ENCODE measurements at places on chromosomes 3 and 15.

DNA sequence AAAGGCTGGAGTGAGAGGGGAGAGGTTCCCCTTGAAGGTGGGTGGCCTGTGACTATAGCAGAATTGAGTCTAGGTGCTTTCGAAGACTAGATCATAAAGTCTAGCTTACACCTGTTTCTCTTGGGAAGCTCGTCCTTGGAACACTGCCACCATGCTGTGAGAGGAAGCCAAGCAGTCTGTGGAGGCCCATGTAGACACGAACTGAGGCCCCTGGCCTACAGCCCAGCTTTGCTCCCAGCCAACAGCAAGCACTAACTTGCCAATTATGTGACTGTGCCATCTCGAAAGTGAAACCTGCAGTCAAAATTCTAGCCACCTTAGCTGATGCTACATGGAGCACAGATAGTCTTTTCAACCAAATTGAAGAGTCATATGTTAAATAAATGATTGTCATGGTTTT is 190.5 kb upstream of the NECTIN3 start:
- no peak overlapping the region for H3K27ac ChIP-seq
- no peaks in the 10 kb centered on the region for H3K4me1 ChIP-seq
- H3K4me3 ChIP-seq: no peak overlapping the region
- H3K36me3 ChIP-seq: no peaks in the 10 kb centered on the region
- no peaks in the 10 kb centered on the region for H3K27me3 ChIP-seq

DNA sequence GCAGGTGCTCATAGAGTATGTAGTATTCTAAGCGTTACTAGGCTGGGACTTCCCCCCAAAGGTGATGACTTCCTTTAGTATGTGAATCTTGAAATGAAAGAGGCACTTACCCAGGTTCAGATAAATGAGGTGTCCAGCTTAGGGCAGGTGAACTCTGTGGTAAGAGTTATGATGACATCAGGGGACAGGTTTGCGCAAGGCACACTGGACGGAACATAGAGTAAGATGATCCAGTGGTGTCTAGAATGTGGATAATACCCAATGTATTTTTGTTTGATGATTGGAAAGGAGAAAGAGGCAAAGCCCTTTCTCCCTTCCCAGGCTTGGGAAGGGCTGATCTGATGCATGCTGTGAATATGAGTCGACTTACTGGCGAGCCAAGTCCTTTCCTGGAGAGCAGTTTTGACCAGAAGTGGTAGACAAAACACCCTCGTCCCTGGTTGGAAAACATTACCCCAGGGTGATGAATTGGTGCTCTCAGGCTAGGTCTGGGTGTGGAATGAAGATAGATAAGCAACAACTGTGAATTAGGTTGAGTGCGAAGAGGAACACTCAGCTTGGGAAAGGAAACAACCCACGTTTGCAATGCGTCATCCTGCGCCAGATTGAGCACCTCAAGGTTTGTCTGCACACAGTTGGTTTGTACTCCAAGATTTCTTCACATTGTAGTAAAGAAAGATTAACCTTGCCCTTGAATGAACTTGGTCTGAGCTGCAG is 124.2 kb downstream of the GHSR start:
- peak overlapping the region; percentile 22 for H3K27ac ChIP-seq
- H3K36me3 ChIP-seq: peaks cover 5% of the 10 kb centered on the region
- no peak overlapping the region for H3K4me3 ChIP-seq
- no peak for DNase-seq
- H3K27me3 ChIP-seq: no peaks in the 10 kb centered on the region

GRCh38 chr3:193489949-193490348 is 64.7 kb downstream of the ATP13A4 start:
- no peaks in the 10 kb centered on the region for H3K4me1 ChIP-seq
- H3K36me3 ChIP-seq: no peaks in the 10 kb centered on the region
- no peaks in the 10 kb centered on the region for H3K27me3 ChIP-seq
- DNase-seq: no peak
- no peak overlapping the region for H3K27ac ChIP-seq

DNA sequence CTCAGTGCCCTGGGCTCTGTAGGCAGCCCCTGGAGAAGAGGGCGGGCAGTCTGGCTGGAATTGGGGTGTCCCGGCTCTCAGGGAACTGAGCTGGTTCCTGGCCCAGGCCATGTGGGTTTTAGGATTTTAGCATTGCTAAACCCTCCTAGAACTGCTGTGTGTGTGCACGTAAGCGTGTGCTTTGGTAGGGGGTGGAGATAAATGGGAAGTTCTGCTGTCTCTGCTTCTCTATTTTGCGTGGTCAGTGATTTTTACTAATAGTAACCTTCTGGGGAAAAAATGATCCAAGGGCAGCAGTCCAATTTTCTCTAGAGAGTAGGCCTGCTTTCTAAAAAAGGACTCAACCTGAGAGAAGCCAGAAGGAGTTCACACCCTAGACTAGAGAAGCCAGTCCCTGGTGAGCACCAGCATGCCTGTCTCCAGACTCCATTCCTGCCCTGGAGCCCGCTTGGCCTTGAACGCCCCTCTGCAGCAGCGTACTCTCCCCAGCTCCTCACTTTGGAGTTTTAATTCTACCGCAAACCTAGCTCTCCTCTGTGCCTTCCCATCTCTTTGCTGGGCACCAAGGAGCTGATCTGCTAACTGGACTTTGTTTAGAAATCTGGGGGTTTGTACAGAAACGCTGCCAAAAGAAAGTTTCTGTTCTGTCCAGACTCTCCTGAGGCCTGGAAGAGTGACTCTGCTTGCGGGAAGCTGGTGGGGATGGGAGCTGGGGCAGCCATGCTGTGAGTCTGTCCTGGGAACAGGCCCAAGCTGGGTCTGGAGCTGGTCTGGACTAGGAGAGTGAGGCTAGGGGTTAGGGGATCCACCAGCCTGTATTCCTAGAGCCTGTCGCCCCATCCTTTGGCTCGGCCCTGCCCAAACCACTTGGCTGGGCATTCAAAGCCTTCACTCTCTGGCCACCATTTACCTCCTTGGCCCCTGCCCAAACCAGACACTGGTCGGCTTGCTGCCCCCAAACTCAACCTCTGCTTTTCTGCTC is 19.7 kb downstream of the CORO2B start:
- no peak overlapping the region for H3K27ac ChIP-seq
- H3K27me3 ChIP-seq: no peaks in the 10 kb centered on the region
- H3K4me3 ChIP-seq: no peak overlapping the region
- no peaks in the 10 kb centered on the region for H3K4me1 ChIP-seq

DNA sequence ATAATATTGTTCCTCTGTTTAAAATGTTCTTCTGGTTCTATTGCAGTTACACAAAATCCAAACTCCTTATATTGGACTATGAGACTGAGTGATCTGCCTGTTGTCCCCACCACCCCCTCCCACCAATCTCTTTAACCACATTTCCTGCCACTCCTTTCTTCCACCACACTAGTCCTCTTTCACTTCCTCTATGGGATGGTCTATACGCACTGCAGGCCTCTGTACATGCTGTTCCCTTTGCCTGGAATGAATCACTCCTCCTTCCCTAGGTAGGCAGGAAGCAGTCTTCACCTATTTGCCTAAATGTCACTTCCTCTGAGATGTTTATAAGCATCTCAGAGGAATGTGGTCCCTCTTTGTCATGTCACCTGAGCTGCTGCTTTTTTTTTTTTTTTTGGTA is 4.0 kb downstream of the MAP2K1 start:
- no peak overlapping the region for H3K4me3 ChIP-seq
- peak overlapping the region; percentile 15 for H3K27ac ChIP-seq
- H3K27me3 ChIP-seq: no peaks in the 10 kb centered on the region
- peak; percentile 23 for DNase-seq
- H3K4me1 ChIP-seq: peaks cover 23% of the 10 kb centered on the region
- no peaks in the 10 kb centered on the region for H3K36me3 ChIP-seq

- no peaks in the 10 kb centered on the region for H3K27me3 ChIP-seq
- peak; percentile 0 for DNase-seq
- no peak overlapping the region for H3K4me3 ChIP-seq
- H3K36me3 ChIP-seq: no peaks in the 10 kb centered on the region
Measured at GRCh38 chr15:25250011-25250596, 188.7 kb downstream of the UBE3A start.

- H3K27ac ChIP-seq: no peak overlapping the region
- H3K4me3 ChIP-seq: no peak overlapping the region
- H3K4me1 ChIP-seq: no peaks in the 10 kb centered on the region
- H3K27me3 ChIP-seq: no peaks in the 10 kb centered on the region
- DNase-seq: no peak
Measured at GRCh38 chr3:157479464-157480243, 23.6 kb downstream of the VEPH1 start.

DNA sequence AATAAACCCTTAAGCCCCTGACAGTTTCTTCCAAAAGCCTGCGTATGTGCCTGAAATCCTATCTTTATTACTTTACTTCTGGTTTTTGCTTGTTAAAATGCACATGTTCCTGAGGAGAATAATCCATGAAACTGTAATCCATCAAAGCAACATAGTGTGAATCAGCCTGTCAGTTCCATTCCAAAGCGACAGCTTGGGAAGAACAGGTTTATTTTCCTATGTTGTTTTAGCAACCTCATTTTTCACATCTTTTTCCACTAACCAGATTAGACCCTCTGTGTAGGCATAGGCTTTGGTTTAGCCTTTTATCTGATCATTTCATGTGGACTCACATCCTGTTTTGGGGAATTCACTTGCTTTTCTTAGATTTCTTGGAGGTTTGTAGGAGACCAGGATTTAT is 988.0 kb downstream of the SQOR start:
- H3K27ac ChIP-seq: no peak overlapping the region
- no peak overlapping the region for H3K4me3 ChIP-seq
- DNase-seq: no peak
- no peaks in the 10 kb centered on the region for H3K36me3 ChIP-seq
- H3K27me3 ChIP-seq: no peaks in the 10 kb centered on the region

GRCh38 chr3:42847731-42848130 is 27.9 kb downstream of the CYP8B1 start:
- no peaks in the 10 kb centered on the region for H3K27me3 ChIP-seq
- H3K4me3 ChIP-seq: no peak overlapping the region
- no peak overlapping the region for H3K27ac ChIP-seq
- DNase-seq: no peak
- H3K4me1 ChIP-seq: peaks cover 9% of the 10 kb centered on the region
- no peaks in the 10 kb centered on the region for H3K36me3 ChIP-seq

- no peak for DNase-seq
- no peak overlapping the region for H3K4me3 ChIP-seq
Measured at GRCh38 chr3:182807061-182807460, 13.8 kb downstream of the ATP11B start.

DNA sequence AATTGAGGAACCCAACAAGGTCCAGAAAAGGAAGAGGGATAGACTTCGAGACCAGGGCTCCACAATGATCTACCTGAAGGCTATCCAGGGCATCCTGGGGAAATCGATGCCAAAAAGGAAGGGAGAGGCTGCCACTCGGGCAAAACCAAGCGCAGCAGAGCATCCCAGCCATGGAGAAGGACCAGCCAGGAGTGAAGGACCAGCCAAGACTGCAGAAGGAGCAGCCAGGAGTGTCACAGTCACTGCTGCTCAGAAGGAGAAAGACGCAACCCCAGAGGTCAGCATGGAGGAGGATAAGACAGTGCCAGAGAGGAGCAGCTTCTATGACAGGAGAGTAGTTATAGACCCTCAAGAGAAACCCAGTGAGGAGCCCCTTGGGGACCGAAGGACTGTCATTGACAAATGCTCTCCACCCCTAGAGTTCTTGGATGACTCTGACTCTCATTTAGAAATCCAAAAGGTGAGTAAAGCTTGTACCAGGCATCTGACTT is 12.0 kb downstream of the TATDN2 start:
- H3K27me3 ChIP-seq: no peaks in the 10 kb centered on the region
- H3K4me3 ChIP-seq: no peak overlapping the region
- no peak overlapping the region for H3K27ac ChIP-seq
- peaks cover 11% of the 10 kb centered on the region for H3K36me3 ChIP-seq
- DNase-seq: no peak

DNA sequence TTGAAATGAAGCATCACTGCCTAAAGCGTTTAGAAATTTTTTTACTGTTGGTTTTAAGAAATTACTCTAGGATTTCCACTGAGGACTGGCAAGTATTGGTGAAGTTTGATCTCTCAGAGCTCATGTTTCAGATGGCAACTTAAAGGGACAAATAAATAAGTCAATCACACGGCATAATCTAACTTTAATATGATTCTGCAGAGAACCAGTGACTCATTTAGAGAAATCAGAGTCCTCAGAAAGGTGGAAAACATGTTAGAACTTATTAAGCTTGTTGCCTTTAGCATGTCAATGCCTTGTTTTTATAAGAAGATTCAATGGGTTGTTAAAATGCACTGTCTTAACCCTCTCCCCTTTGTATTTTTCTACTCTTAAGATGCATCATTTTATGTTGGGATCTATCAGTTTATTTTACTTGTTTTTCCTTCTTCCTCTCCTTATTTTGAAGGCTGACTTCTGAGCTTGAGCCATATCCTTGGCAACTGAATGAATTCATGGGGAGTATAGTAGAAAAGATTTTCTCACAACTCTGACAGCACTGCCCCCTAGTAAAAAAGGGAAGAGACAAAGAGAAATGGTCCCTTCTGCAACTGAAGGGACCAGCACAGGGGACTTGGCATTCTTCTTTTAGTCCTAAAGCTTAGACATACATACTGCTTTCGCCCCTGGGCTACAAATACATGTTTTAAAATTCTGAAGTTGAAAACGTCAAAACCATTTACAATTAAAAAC is 431.2 kb downstream of the LPP start:
- no peaks in the 10 kb centered on the region for H3K27me3 ChIP-seq
- H3K4me1 ChIP-seq: peaks cover 29% of the 10 kb centered on the region
- no peaks in the 10 kb centered on the region for H3K36me3 ChIP-seq
- H3K4me3 ChIP-seq: no peak overlapping the region

GRCh38 chr3:184077881-184078280 is 19.0 kb upstream of the HTR3E start:
- no peak for DNase-seq
- H3K36me3 ChIP-seq: no peaks in the 10 kb centered on the region
- no peaks in the 10 kb centered on the region for H3K4me1 ChIP-seq
- H3K4me3 ChIP-seq: no peak overlapping the region
- no peak overlapping the region for H3K27ac ChIP-seq

DNA sequence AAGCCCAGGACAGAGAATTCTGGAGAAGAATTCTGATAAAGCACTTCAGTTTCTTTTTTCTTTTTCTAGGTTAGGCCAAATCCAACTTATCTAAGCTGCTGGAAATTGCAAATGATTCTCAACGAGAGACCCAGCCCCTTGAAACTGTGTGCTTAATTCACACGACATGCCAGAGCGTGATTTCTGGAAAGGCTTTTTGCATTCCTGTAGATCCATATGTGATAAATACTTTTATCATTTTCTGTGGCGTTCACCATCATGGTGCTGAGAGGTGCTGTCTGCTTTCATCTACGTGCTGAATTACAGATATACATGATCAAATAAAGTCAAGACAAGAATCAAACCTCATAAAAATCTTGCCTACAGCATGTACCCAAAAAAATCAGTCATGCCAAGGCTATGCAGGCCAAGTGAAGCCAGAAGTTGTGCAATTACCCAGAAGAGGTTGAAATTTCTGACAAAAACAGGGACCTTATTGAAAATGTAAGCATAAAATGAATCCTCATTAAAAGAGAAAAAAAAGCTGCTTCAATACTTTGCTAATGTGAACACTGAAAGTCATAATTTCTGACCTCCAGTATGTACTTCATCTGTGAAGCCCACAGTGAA is 10.8 kb upstream of the MEF2A start:
- H3K27ac ChIP-seq: no peak overlapping the region
- H3K4me3 ChIP-seq: no peak overlapping the region
- DNase-seq: no peak
- no peaks in the 10 kb centered on the region for H3K27me3 ChIP-seq
- no peaks in the 10 kb centered on the region for H3K36me3 ChIP-seq
- no peaks in the 10 kb centered on the region for H3K4me1 ChIP-seq

Data from transverse colon (tissue), 4 donors.